ENCODE measurements at places on chromosomes 12 and 14. TPM values are rescaled to one million over a fixed set of nuclear protein-coding genes. Genes with fewer than 3 reads are reported as not detected.
A peak's percentile ranks its signal among the peaks of the same experiment; 100 is the strongest.

GRCh38 chr12:98883231-98883630 lies 238.1 kb downstream of the APAF1 start:
- H3K4me3 ChIP-seq, result no peak overlapping the region
- no peaks in the 10 kb centered on the region for H3K36me3 ChIP-seq
- H3K27ac ChIP-seq, result no peak overlapping the region
- H3K4me1 ChIP-seq, result no peaks in the 10 kb centered on the region
- DNase-seq, result no peak
- peaks cover 2% of the 10 kb centered on the region for H3K27me3 ChIP-seq

- H3K4me1 ChIP-seq, result no peaks in the 10 kb centered on the region
- peaks cover 18% of the 10 kb centered on the region for H3K36me3 ChIP-seq
- no peak for DNase-seq
- H3K27ac ChIP-seq, result no peak overlapping the region
- no peaks in the 10 kb centered on the region for H3K27me3 ChIP-seq
These were observed 12.5 kb upstream of the AJUBA start for GRCh38 chr14:22994762-22995275.

GRCh38 chr12:85277191-85277590 lies 2.8 kb upstream of the ALX1 start:
- DNase-seq, result no peak
- H3K4me1 ChIP-seq, result peaks cover 8% of the 10 kb centered on the region

DNA sequence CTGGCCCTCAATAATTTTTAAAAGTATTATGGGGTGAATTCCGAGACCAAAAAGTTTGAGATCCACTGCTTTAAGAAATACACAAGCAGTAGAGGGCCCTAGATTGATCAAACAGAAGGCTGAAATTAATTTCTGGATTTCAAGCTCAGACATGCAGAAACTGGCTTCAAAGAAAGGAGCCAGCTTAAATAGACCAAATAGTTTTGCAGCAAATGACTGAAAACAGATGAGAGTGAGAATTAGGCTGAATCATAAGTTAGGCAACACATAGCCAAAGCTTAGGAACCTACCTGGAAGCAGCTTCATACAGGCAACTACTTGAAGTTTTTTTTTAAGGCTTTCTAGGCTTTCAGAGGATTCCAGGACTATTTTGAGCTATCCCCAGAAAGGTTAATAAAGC lies 12.4 kb downstream of the ATF7 start:
- no peak overlapping the region for H3K27ac ChIP-seq
- no peaks in the 10 kb centered on the region for H3K27me3 ChIP-seq
- peaks cover 6% of the 10 kb centered on the region for H3K36me3 ChIP-seq
- DNase-seq, result no peak

GRCh38 chr12:24600551-24600950 lies 348.4 kb downstream of the BCAT1 start:
- H3K27ac ChIP-seq, result no peak overlapping the region

DNA sequence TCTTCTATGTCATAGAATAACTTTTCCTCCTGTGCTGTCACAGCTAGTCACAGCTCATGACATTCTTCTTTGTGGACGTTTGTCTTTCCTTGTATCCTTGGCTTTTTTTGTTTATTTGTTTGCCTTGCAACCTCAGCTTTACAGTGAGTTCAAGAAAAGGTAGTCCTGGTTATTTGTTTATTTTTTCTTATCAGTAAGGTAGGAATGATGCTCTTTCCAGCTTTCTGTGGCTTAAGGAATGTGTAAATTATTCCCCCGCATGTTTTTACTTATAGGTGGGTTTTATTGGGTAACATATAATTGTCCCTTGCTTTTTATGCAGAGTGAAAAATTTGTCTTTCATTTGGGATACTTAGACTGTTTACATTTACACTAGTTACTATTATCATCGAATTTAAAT lies 1673.6 kb upstream of the FLRT2 start:
- no peaks in the 10 kb centered on the region for H3K27me3 ChIP-seq
- no peak overlapping the region for H3K27ac ChIP-seq
- H3K4me1 ChIP-seq, result no peaks in the 10 kb centered on the region
- DNase-seq, result no peak

- no peaks in the 10 kb centered on the region for H3K27me3 ChIP-seq
- peak; percentile 10 for DNase-seq
- H3K4me1 ChIP-seq, result peaks cover 20% of the 10 kb centered on the region
- H3K4me3 ChIP-seq, result no peak overlapping the region
- peak overlapping the region; percentile 98 for H3K27ac ChIP-seq
These were observed 491.2 kb downstream of the PCNX1 start for GRCh38 chr14:71398450-71398849.

GRCh38 chr12:66808606-66809005 lies 129.7 kb upstream of the GRIP1 start:
- no peaks in the 10 kb centered on the region for H3K36me3 ChIP-seq
- no peak for DNase-seq
- peaks cover 2% of the 10 kb centered on the region for H3K4me1 ChIP-seq
- H3K27me3 ChIP-seq, result no peaks in the 10 kb centered on the region
- no peak overlapping the region for H3K4me3 ChIP-seq

DNA sequence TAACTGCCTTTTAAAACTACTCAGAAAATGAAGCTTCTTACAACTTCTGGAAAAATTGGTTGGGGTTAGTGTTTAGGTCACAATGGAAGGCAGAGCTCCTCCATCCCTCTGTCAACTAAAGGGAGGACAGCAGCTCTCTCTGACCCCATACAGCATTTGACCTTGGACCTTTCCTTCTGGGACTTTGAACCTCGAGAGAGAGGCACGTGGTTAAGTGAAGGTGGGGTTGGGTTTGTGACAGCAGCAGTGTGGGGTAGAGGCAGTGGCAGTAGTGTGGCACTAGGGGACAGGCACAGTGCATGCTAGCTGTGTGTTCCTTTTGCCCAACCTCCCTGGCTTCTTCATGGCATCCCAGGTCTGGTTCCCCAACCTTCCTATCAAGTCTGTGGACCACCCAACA lies 9.4 kb upstream of the C12orf75 start:
- H3K27ac ChIP-seq, result no peak overlapping the region
- H3K4me3 ChIP-seq, result no peak overlapping the region
- peaks cover under 1% of the 10 kb centered on the region for H3K4me1 ChIP-seq
- no peaks in the 10 kb centered on the region for H3K36me3 ChIP-seq
- no peaks in the 10 kb centered on the region for H3K27me3 ChIP-seq
- peak; percentile 36 for DNase-seq

GRCh38 chr14:73788701-73789551 lies 62.7 kb upstream of the PTGR2 start:
- no peaks in the 10 kb centered on the region for H3K27me3 ChIP-seq
- H3K4me3 ChIP-seq, result no peak overlapping the region
- DNase-seq, result no peak
- H3K36me3 ChIP-seq, result no peaks in the 10 kb centered on the region
- H3K27ac ChIP-seq, result no peak overlapping the region

- H3K27ac ChIP-seq, result no peak overlapping the region
- no peak for DNase-seq
- no peaks in the 10 kb centered on the region for H3K36me3 ChIP-seq
- H3K4me1 ChIP-seq, result no peaks in the 10 kb centered on the region
- H3K27me3 ChIP-seq, result no peaks in the 10 kb centered on the region
These were observed 15.6 kb upstream of the TFCP2 start for GRCh38 chr12:51188359-51189051.

DNA sequence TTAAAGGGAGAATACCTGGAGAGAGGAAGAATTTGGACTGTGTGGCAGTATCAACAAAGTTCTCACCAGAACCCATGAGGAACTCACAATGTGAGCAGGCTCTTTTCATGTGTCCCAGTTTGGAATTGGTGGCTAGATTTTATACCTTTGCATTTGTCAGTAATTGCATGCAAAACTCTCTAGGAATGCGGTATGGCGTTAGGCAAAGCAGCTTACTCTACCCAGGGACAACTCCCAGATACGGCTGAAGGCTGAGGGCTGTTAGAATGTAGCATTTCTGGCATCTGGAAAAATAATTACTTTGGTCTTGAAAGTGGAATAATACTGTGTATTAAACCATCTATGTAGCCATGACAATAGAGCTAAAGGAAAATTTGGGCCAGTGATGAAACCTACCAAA lies 635.5 kb downstream of the SLC16A7 start:
- no peaks in the 10 kb centered on the region for H3K36me3 ChIP-seq
- DNase-seq, result no peak
- H3K27ac ChIP-seq, result no peak overlapping the region
- H3K4me1 ChIP-seq, result no peaks in the 10 kb centered on the region
- H3K4me3 ChIP-seq, result no peak overlapping the region
- H3K27me3 ChIP-seq, result no peaks in the 10 kb centered on the region

GRCh38 chr14:52272375-52272774 lies 4.9 kb downstream of the PTGDR start:
- H3K27me3 ChIP-seq, result no peaks in the 10 kb centered on the region
- peak overlapping the region; percentile 89 for H3K4me3 ChIP-seq
- H3K27ac ChIP-seq, result peak overlapping the region; percentile 71
- H3K36me3 ChIP-seq, result peaks cover 50% of the 10 kb centered on the region
- peaks cover 26% of the 10 kb centered on the region for H3K4me1 ChIP-seq

DNA sequence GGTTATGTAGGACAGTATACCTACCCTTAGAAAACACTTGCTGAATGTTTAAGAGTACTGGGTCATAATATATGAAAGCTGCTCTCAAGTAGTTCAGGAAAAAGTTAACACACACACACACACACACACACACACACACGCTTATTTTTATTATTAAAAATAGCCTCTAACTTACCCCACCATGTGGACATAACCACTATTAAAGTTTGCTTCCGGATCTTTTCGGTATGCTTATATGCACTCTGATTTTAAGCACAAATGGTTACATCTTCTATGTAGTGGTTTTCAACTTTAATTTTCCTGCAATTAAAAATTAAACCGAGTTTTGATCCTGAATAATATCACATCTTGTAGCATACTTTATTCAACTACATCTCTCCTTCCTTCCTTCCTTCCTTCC lies 84.9 kb upstream of the TRAF3 start:
- no peaks in the 10 kb centered on the region for H3K27me3 ChIP-seq
- H3K4me3 ChIP-seq, result no peak overlapping the region
- no peaks in the 10 kb centered on the region for H3K36me3 ChIP-seq
- no peaks in the 10 kb centered on the region for H3K4me1 ChIP-seq
- no peak overlapping the region for H3K27ac ChIP-seq
- no peak for DNase-seq

DNA sequence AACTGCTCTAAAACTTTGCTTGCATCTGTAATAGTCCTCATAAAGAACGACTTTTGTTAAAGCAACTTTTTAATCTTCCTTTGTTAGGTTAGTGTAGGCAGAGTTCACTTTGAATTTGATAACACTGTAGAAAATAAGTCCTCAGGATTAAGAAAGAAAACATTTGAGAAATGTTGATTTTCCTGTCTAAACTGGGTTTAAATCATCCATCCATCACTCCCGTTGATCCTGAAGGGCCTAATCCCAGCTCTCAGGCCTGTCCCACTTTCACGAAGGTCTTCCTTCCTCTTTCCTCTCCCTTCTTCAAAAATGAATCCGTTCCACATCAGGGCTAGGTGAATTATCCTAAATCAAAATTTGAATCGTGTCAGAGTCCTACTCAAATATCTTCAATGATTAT lies 36.9 kb downstream of the SLC2A14 start:
- H3K4me1 ChIP-seq, result no peaks in the 10 kb centered on the region
- H3K36me3 ChIP-seq, result no peaks in the 10 kb centered on the region
- H3K4me3 ChIP-seq, result no peak overlapping the region

GRCh38 chr12:127306604-127307215 lies 960.3 kb upstream of the TMEM132C start:
- H3K4me3 ChIP-seq, result no peak overlapping the region
- H3K27ac ChIP-seq, result no peak overlapping the region
- no peak for DNase-seq
- no peaks in the 10 kb centered on the region for H3K27me3 ChIP-seq
- no peaks in the 10 kb centered on the region for H3K36me3 ChIP-seq
- H3K4me1 ChIP-seq, result no peaks in the 10 kb centered on the region

DNA sequence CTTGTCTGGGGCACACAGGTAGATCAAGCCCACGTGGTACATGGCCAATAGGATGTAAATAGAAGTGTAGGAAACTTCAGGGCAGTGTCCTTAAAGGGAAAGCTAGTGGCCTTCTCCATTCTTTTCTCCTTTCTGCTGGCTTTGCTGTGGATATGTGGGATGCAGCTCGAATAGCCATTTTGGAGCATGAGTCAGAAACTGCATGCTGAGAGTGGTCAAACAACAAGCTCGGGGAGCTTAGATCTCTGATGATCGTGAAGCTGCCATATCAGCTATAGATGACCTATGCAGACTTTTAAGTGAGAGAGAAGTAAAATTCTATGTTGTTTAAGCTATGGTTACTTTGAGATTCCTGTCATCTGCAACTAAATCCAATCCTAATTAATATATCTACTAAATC lies 241.3 kb upstream of the DAAM1 start:
- H3K27me3 ChIP-seq, result no peaks in the 10 kb centered on the region
- no peaks in the 10 kb centered on the region for H3K36me3 ChIP-seq
- no peak for DNase-seq
- H3K27ac ChIP-seq, result no peak overlapping the region
- no peaks in the 10 kb centered on the region for H3K4me1 ChIP-seq

GRCh38 chr12:79360286-79360685 lies 330.5 kb downstream of the PAWR start:
- no peak overlapping the region for H3K4me3 ChIP-seq
- no peaks in the 10 kb centered on the region for H3K36me3 ChIP-seq
- no peaks in the 10 kb centered on the region for H3K4me1 ChIP-seq
- H3K27me3 ChIP-seq, result no peaks in the 10 kb centered on the region

ZDHHC22 gene
- not detected for total RNA-seq

KIF5A gene
- 0.09 TPM for total RNA-seq

ANP32D gene
- total RNA-seq, result not detected

ITGA7 gene
- 2.8 TPM for total RNA-seq

SLC5A8 gene
- total RNA-seq, result not detected
